ENCODE measurements at places on chromosomes 4 and X. TPM values are rescaled to one million over a fixed set of nuclear protein-coding genes. Genes with fewer than 3 reads are reported as not detected.

Gene HPSE
- 12.8 TPM for total RNA-seq

Gene HERC6
- 5.7 TPM for total RNA-seq

Gene DDIT4L
- 0.72 TPM for total RNA-seq

Gene SYAP1
- 15.3 TPM for total RNA-seq

Gene GLRA2
- not detected for total RNA-seq

Gene ZNF674
- total RNA-seq = 4.3 TPM

Gene CACNA1F
- total RNA-seq = 4.1 TPM

Gene UGT2A1
- not detected for total RNA-seq

Gene ARAP2
- 70.8 TPM for total RNA-seq

Gene TRIM61
- 1.2 TPM for total RNA-seq

Gene FTSJ1
- 68.7 TPM for total RNA-seq

Gene GABRQ
- total RNA-seq = 0.14 TPM

Gene SMIM10
- 0.88 TPM for total RNA-seq

Gene LIMCH1
- not detected for total RNA-seq

Gene PTPN13
- 2.4 TPM for total RNA-seq

Gene IL2
- total RNA-seq = 24.8 TPM

Gene ZCCHC18
- total RNA-seq = 3.0 TPM

Gene CDS1
- 0.28 TPM for total RNA-seq

Gene ESX1
- total RNA-seq = not detected

Gene GPM6B
- not detected for total RNA-seq

Gene FHIP1A
- total RNA-seq = 0.22 TPM

Gene ATOH1
- total RNA-seq = not detected

Gene PDGFRA
- not detected for total RNA-seq

Gene WNK3
- total RNA-seq = 1.3 TPM

Gene BTC
- not detected for total RNA-seq

Gene TBC1D1
- 58.0 TPM for total RNA-seq

Gene ERCC6L
- total RNA-seq = 6.5 TPM

Gene HELT
- not detected for total RNA-seq

Gene CENPE
- 60.1 TPM for total RNA-seq

Gene ARFIP1
- 13.8 TPM for total RNA-seq

Gene UBQLN2
- 36.8 TPM for total RNA-seq

Gene TMEM165
- 65.8 TPM for total RNA-seq

Gene SMIM10L2A
- 0.44 TPM for total RNA-seq

Gene CLIC2
- total RNA-seq = 5.0 TPM

Gene FATE1
- not detected for total RNA-seq

Gene FGB
- total RNA-seq = not detected

Gene AR
- 0.09 TPM for total RNA-seq

Gene GLUD2
- total RNA-seq = 0.26 TPM

Gene TCEAL7
- not detected for total RNA-seq

Gene CMC4
- 15.0 TPM for total RNA-seq

Gene PPBP
- total RNA-seq = not detected

Gene PRRG1
- not detected for total RNA-seq

Gene FHDC1
- 0.10 TPM for total RNA-seq

Gene ANKRD17
- 43.9 TPM for total RNA-seq

Gene PDLIM3
- total RNA-seq = 1.5 TPM

Gene IDS
- total RNA-seq = 64.6 TPM

Gene CABS1
- not detected for total RNA-seq

Gene BTK
- 1.9 TPM for total RNA-seq

Gene ZDHHC15
- 0.44 TPM for total RNA-seq

Gene TMSB15C
- 5.4 TPM for total RNA-seq

Gene MSX1
- total RNA-seq = not detected

Gene NUP62CL
- total RNA-seq = 4.0 TPM

Data from activated T-cell treated with anti-CD3 and anti-CD28 coated beads, Interleukin-2, amount 50 U/mL, for 72 hours (primary cell).